ENCODE measurements at places on chromosomes 4 and X.

DNA sequence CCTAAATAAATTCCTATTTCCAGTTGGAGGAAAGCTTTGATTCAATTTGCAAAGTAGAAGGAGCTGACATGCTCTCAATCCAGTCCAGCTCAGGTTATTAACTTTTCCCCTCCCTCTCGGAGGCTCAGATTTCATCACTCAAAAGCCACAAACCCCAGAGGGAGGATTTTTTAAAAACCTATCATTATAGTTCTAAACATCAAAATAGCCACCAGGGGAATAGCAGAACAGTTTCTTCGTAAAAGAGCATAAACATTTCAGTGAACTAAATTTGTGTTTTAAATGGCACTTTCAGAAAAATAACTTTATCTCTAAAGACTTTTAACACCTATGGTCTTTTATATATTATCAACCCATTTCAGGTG, 8.8 kb downstream of the GPRIN3 start:
- DNase-seq, result no peak

- DNase-seq, result no peak
Measured at GRCh38 chrX:17584248-17584681, 153.0 kb upstream of the SCML1 start.

DNA sequence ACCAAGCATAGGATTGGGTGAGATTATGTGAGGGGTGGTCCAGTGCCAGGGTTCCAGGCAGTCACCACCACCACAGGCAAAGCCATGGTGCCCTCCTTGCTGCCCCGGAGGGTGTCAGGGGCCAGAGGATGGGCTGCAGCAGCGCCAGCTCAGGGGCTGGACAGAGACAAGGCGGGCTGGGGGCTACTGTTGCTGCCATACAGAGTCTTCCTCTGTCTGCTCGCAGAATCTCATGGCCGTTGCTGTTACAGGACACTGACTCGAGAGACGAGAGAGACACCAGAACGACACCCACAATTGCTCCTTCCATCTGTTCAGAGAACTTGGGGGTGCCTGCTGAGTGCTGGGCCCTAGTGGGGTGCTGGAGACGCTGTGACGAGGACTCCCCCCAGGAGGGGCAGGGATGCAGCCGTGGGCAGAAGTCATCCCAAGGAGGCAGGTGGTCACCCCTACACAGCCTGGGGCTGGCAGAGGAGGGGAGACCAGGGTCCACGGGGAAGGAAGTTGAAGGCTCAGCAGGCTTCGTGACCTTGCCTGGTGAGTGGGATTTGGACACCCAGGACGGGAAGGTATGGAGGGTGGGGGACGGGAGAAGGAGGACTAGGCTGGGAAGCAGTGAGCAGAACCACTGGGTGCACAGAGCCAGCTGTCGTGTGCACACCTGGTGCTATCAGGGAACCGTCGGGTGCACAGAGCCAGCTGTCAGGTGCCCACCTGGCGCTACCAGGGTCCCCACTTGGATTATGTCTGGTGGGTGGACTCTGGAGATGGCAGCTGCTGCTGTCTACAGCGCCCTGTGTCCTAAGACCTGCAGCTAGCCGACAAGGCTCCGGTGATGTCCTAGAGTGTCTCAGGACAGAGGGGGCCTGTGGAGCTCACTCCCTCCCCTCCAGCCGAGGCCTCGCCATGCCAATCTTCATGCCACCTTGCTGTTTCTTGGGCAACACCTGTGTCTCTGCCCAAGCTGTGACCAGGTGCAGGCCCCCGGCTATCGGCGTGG, 43.9 kb upstream of the HMX1 start:
- DNase-seq, result no peak

- DNase-seq, result no peak
Measured at GRCh38 chr4:147776716-147777115, 44.8 kb downstream of the ARHGAP10 start.

- no peak for DNase-seq
Measured at GRCh38 chr4:110501826-110502225, 25.9 kb downstream of the ENPEP start.

- no peak for DNase-seq
Measured at GRCh38 chr4:84451546-84451945, 47.5 kb downstream of the NKX6-1 start.

- DNase-seq, result no peak
Measured at GRCh38 chrX:101764538-101764937, 104.9 kb upstream of the ARMCX2 start.

DNA sequence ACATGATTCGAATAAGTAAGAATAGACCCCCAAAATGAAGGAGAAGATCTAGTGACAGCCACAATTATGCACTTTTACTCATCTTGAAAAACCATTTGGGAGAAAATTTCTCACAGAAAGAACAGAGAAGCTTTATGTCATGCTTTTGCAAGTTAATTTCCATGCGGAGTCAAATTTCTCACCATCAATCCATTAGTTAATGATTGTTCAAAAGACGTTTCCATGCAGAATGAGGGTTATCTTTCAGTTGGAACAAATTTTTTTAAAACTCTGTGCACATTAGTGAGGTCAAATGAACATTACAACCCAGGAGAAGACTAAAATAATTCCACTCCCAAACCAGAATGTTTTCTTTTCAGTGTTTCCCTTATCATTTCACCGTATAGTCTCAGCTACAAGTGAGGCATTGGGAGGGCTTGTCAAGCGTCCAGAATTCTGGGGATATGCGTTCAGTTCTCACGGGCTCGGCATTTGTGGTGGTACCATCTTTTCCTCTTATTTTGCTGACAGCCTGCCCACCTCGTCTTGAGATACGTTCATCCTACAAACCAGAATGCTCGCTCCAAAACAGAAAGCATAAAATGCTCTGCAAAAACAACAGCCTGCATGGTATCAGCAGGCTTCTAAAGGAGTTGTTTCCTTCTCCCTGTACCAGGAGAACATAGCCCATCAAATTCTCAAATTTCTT, 130.8 kb upstream of the TBL1X start:
- DNase-seq, result no peak

GRCh38 chr4:150068300-150068960, 9.8 kb upstream of the DCLK2 start:
- no peak for DNase-seq

- no peak for DNase-seq
Measured at GRCh38 chr4:7941111-7941964, 1.7 kb upstream of the AFAP1 start.

DNA sequence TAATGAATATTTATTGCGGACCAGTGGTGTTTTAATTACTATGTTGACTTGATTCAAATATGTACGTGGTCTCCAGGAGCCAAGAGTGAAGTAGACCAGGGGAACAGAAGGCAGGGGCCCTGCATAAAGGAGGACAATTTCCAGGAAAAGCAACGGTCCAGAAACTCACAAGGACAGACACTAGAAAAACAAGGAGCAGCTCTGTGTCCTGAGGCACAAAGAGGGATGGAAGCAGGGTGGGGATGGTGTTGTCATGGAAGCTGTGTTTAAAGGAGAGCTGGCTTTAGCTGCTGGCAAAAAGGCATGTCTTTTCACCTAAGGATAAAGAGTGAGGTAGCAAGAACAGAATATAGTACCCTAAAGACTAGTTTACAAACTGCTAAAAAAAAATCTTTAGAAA, 254.1 kb upstream of the TENM3 start:
- no peak for DNase-seq

- DNase-seq, result no peak
Measured at GRCh38 chr4:113300471-113300928, 251.0 kb downstream of the ANK2 start.

GRCh38 chr4:79445371-79445781, 37.3 kb upstream of the GK2 start:
- no peak for DNase-seq

GRCh38 chrX:103839404-103839803, 7.3 kb upstream of the RAB9B start:
- DNase-seq, result no peak

- DNase-seq, result no peak
Measured at GRCh38 chr4:59553063-59553720, 1646.9 kb upstream of the ADGRL3 start.
